ENCODE measurements at places on chromosomes 16 and 17.

- peak; percentile 63 for DNase-seq
Measured at GRCh38 chr17:17387498-17388362, 84.6 kb downstream of the NT5M start.

GRCh38 chr16:30069611-30070462 is 4.3 kb downstream of the ALDOA start:
- no peak for DNase-seq

DNA sequence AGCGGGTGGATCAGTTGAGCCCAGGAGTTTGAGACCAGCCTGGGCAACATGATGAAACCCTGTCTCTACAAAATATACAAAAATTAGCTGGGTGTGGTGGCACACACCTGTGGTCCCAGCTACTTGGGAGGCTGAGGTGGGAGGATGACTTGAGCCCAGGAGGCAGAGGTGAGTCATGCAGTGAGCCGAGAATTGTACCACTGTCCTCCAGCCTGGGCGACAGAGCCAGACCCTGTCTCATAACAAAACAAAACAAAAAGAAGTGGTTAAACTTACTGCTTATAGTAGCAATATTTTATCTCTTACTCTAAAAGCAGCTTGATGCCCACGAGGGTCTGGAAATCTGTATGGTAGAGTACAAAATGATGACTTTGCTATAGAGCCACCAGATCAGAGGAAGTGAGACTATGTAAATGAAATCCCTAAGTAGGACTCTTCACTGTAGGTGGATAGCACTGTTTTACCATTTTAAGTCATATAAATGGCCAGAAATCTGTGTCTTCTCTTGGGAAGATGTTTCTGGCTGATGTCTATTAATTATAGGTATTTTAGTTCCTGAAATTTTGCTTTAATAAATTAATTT is 60.4 kb upstream of the MRC2 start:
- no peak for DNase-seq

DNA sequence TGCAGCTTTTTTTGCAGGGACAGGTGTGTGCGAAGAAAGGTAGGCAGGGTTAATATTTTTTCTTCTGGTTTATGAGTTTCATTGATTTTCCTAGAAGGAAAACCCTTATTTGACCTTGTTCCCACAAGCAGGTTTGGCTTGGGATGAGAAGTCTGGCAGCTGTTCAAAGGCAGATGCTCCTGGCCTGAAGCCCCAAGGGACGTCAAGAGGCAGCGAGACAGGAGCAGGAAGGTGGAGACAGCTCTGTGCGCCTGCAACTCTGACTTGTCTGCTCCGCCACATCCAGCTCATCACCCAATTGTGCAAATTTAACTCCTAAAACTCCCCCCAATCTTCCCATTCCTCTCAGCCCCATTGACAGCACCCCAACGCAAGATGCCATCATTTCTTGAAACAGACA is 136.8 kb upstream of the XYLT1 start:
- no peak for DNase-seq

- no peak for DNase-seq
Measured at GRCh38 chr16:50209546-50210265, 56.6 kb downstream of the TENT4B start.

GRCh38 chr17:16425698-16426659 is 10.6 kb downstream of the TRPV2 start:
- DNase-seq: no peak

GRCh38 chr16:85641776-85642176 is 28.7 kb downstream of the GSE1 start:
- DNase-seq: no peak

DNA sequence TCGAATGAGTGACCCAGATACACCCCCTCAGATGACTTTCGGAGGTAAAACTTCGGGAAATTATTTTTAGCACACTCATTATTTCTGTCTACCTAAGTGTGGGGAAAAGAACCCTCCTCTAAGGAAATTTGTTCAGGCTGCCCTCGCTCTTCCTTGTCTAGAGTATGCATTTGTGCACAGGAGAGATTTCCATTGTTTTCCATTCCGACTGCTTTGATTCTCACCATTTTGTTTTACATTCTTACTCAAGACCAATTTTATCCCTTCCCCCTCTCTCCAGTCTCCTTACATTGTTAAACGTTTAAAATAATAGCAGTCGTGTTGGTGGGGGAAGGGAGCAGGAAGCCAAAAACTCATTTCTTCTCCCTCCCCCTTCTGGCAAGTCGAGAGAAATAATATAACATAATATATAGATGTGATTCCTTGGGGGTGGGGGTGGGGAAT is 1.5 kb upstream of the CHD3 start:
- DNase-seq: no peak

DNA sequence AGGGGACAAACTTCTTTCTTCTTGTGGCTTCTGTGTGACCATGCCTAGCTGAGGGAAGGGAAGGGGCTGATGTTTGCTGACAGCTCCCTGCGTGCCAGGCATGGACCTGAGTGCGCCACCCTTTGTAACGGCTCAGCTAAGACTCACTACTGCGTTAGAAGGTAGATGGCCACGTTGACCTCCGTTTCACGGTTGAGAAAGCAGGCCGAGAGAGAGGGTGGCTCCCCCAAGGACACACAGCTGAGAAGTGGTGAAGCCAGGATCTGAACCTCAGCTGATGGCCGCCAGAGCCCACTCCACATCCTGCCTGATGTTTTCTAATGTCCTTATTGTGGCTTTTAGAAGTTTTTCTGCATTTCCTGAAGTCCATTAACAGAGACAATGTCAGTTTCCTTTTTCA is 45.1 kb downstream of the RGS9 start:
- peak; percentile 59 for DNase-seq

DNA sequence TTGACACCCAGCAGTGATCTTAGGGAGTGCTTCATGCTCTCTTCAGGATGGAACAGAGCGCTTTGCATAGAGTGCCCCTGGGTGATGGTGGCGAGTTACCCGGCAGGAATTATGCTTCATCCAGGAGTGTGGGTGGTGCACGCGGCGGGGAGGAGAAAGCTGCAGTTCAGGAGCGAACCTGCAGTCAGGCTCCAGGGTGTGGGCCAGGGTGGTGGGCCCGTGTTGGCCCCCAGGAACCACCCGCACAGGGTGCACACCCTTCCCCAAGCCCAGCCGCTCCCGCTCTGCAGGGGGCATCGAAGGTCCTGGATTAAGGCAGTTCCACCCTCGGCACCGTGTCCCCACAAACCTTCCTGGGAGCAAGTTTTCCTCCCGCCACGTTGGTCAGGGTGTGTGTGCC is 3.9 kb downstream of the RAB40C start:
- DNase-seq: no peak

GRCh38 chr17:35244341-35245195 is 1.7 kb downstream of the SLFN5 start:
- peak; percentile 89 for DNase-seq

GRCh38 chr17:72304859-72305258 is 184.0 kb downstream of the SOX9 start:
- no peak for DNase-seq
